ENCODE measurements at places on chromosomes 2 and 18. TPM values are rescaled to one million over a fixed set of nuclear protein-coding genes. Genes with fewer than 3 reads are reported as not detected.

- no peaks in the 10 kb centered on the region for H3K4me1 ChIP-seq
- no peaks in the 10 kb centered on the region for H3K36me3 ChIP-seq
- no peak overlapping the region for H3K4me3 ChIP-seq
- no peak overlapping the region for H3K27ac ChIP-seq
These were observed 198.2 kb upstream of the SPRED2 start for GRCh38 chr2:65630643-65631042.

DNA sequence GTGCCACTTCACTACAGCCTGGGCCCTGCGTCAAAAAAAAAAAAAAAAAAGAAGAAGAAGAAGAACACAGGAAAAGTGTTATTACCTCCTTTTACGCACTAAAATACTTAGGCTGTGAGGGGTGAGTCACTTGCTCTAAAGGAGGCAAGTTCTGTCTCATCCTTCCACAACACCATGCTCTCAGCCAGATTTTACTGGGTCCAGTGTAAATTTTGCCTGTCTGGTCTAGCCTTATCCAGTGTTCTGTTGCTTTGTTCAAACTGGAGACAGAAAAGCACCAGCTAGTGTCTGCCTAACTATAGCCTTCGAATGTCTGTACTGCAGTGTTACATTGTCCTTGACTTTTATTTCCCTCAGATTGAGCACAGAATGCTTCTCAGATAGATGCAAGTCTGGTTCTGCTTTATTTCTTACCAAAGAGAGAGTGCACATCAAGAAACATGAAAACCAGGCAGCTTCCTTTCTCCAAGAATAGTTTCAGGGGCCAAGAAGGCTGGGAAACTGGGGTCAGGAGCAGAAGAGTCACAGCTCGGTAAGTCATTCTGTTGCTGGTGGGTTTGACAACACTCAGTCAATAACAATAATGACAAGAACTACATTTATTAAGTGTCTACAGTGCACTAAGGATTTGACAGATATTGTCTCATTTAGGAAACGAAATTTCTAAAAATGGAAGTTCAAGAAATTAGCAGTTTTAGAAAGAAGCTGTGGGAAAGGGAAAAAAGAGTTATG lies 3.1 kb upstream of the MSGN1 start:
- no peak overlapping the region for H3K4me3 ChIP-seq
- peaks cover 5% of the 10 kb centered on the region for H3K4me1 ChIP-seq
- no peak for DNase-seq
- no peak overlapping the region for H3K27ac ChIP-seq

- no peak overlapping the region for H3K4me3 ChIP-seq
- H3K27ac ChIP-seq = no peak overlapping the region
- H3K4me1 ChIP-seq = no peaks in the 10 kb centered on the region
- peaks cover 16% of the 10 kb centered on the region for H3K27me3 ChIP-seq
- no peak for DNase-seq
- no peaks in the 10 kb centered on the region for H3K36me3 ChIP-seq
These were observed 506.9 kb upstream of the MYT1L start for GRCh38 chr2:2837746-2838547.

G6PC2 gene
- not detected for total RNA-seq

PDCD1 gene
- 0.22 TPM for total RNA-seq

CERS6 gene
- total RNA-seq = 37.0 TPM

SLC30A3 gene
- 20.5 TPM for total RNA-seq

- H3K27ac ChIP-seq = no peak overlapping the region
- H3K4me3 ChIP-seq = no peak overlapping the region
- peaks cover 5% of the 10 kb centered on the region for H3K4me1 ChIP-seq
- no peaks in the 10 kb centered on the region for H3K36me3 ChIP-seq
- no peaks in the 10 kb centered on the region for H3K27me3 ChIP-seq
- DNase-seq = no peak
These were observed 3.6 kb downstream of the INO80D start for GRCh38 chr2:206082298-206082843.

GRCh38 chr2:152221839-152222238 lies 46.3 kb upstream of the STAM2 start:
- DNase-seq = no peak
- H3K4me1 ChIP-seq = no peaks in the 10 kb centered on the region
- H3K36me3 ChIP-seq = no peaks in the 10 kb centered on the region
- no peak overlapping the region for H3K4me3 ChIP-seq
- H3K27ac ChIP-seq = no peak overlapping the region
- H3K27me3 ChIP-seq = no peaks in the 10 kb centered on the region

CNGA3 gene
- total RNA-seq = not detected

GRCh38 chr2:44952143-44952805 lies 10.8 kb downstream of the SIX3 start:
- peak; percentile 31 for DNase-seq
- H3K27ac ChIP-seq = no peak overlapping the region
- peaks cover 19% of the 10 kb centered on the region for H3K4me1 ChIP-seq
- H3K4me3 ChIP-seq = peak overlapping the region; percentile 28
- no peaks in the 10 kb centered on the region for H3K27me3 ChIP-seq

SGPP2 gene
- 1.6 TPM for total RNA-seq

IL36RN gene
- not detected for total RNA-seq

RAPGEF4 gene
- total RNA-seq = 0.59 TPM

- H3K4me1 ChIP-seq = peaks cover 24% of the 10 kb centered on the region
- H3K4me3 ChIP-seq = no peak overlapping the region
- no peak overlapping the region for H3K27ac ChIP-seq
- H3K27me3 ChIP-seq = no peaks in the 10 kb centered on the region
These were observed 80.9 kb downstream of the CABYR start for GRCh38 chr18:24219561-24220317.

DNA sequence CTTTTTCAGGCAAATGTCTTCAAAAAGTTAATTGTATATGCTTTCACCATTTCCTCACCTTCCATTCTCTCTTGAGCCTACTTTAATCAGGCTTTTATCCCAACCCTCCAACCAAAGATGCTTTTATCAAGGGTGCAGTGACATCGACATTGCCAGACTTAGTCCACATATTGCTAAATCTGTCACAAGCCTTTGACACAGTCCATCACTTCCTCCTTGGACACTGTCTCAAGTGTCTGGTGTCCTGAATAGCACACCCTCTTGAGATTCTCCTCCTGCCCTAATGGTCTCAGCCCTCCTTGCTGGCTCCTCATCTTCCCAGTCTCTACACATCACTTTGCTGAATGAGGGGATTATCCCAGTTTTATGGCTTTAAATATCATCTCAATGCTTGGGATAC lies 147.5 kb upstream of the SLC39A10 start:
- H3K27ac ChIP-seq = no peak overlapping the region
- H3K27me3 ChIP-seq = no peaks in the 10 kb centered on the region
- no peak overlapping the region for H3K4me3 ChIP-seq
- H3K36me3 ChIP-seq = no peaks in the 10 kb centered on the region

RMDN2 gene
- total RNA-seq = 4.5 TPM

- no peak overlapping the region for H3K4me3 ChIP-seq
- H3K27me3 ChIP-seq = no peaks in the 10 kb centered on the region
- no peaks in the 10 kb centered on the region for H3K36me3 ChIP-seq
- H3K4me1 ChIP-seq = no peaks in the 10 kb centered on the region
- no peak overlapping the region for H3K27ac ChIP-seq
- no peak for DNase-seq
These were observed 92.8 kb downstream of the HDAC4 start for GRCh38 chr2:239307921-239308613.

GALR1 gene
- not detected for total RNA-seq

GRCh38 chr18:66603941-66604627 lies at the start of gene CDH19:
CDH19 (minus strand) TSS chr18:66604090; CDS start chr18:66572204, 31,886 bp downstream.
- no peaks in the 10 kb centered on the region for H3K36me3 ChIP-seq
- H3K4me3 ChIP-seq = no peak within 1 kb of the TSS
- no peaks in the 10 kb centered on the region for H3K27me3 ChIP-seq
- H3K27ac ChIP-seq = no peak within 1 kb of the TSS

GRCh38 chr2:10619643-10620042 lies 70.1 kb downstream of the NOL10 start:
- H3K4me1 ChIP-seq = no peaks in the 10 kb centered on the region
- H3K4me3 ChIP-seq = no peak overlapping the region
- H3K27ac ChIP-seq = no peak overlapping the region

SERPINB10 gene
- not detected for total RNA-seq

CD207 gene
- not detected for total RNA-seq

GRCh38 chr2:231640641-231641111 lies 48.0 kb downstream of the TEX44 start:
- peak; percentile 65 for DNase-seq
- no peaks in the 10 kb centered on the region for H3K27me3 ChIP-seq
- H3K36me3 ChIP-seq = no peaks in the 10 kb centered on the region
- peak overlapping the region; percentile 100 for H3K27ac ChIP-seq
- peaks cover 39% of the 10 kb centered on the region for H3K4me1 ChIP-seq
- no peak overlapping the region for H3K4me3 ChIP-seq

GRCh38 chr2:37906131-37906530 lies 19.0 kb upstream of the RMDN2 start:
- H3K36me3 ChIP-seq = no peaks in the 10 kb centered on the region
- no peaks in the 10 kb centered on the region for H3K27me3 ChIP-seq
- H3K4me3 ChIP-seq = no peak overlapping the region
- no peak for DNase-seq
- H3K27ac ChIP-seq = no peak overlapping the region
- H3K4me1 ChIP-seq = no peaks in the 10 kb centered on the region

GRCh38 chr2:195202163-195202845 lies 454.7 kb upstream of the SLC39A10 start:
- H3K27ac ChIP-seq = no peak overlapping the region
- no peaks in the 10 kb centered on the region for H3K36me3 ChIP-seq

GRCh38 chr18:55907453-55908175 lies 319.6 kb upstream of the TCF4 start:
- DNase-seq = no peak
- no peaks in the 10 kb centered on the region for H3K4me1 ChIP-seq
- H3K27ac ChIP-seq = no peak overlapping the region
- no peak overlapping the region for H3K4me3 ChIP-seq
- H3K36me3 ChIP-seq = no peaks in the 10 kb centered on the region

MRPL33 gene
- total RNA-seq = 66.3 TPM

- H3K27me3 ChIP-seq = no peaks in the 10 kb centered on the region
- H3K4me3 ChIP-seq = no peak within 1 kb of the TSS
- H3K36me3 ChIP-seq = no peaks in the 10 kb centered on the region
- H3K27ac ChIP-seq = no peak within 1 kb of the TSS
These were observed at the start of gene SULT1C4 for GRCh38 chr2:108377815-108378630. SULT1C4 (plus strand) TSS chr2:108377954; CDS start chr2:108378338, 384 bp downstream.

DNA sequence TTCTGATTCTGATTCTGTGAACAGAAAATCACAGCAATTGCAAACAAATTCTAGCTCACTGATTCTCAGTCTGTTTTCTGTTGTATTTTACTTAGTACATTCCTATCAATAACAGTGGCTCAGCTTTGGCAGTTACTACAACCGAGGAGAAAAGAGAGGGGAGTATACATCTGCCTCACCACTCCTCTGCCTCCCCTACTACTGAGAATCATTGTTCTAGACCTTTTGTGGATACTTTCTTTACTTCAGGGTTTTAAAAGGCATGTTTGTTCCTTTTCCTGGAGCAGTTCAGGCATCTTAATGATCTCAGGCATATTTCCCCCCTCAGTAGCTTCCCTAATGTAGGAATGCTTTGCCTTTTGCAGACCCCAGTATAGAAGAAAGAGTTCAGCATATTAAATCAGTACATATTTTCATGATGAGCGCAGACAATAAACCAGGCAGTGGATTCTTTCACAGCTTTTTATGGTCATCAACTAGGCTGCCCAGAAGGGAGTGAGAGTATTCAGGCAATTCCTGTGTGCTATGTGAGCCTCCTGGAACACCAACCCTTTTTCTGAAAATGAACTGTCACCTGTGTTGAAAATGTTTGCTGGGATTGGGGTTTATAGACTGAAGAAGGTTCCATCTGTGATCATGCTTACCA lies 10.3 kb downstream of the STAMBP start:
- H3K36me3 ChIP-seq = peaks cover 6% of the 10 kb centered on the region
- H3K4me3 ChIP-seq = no peak overlapping the region
- H3K4me1 ChIP-seq = no peaks in the 10 kb centered on the region
- no peak for DNase-seq

MREG gene
- total RNA-seq = 16.9 TPM

CCDC74A gene
- 13.6 TPM for total RNA-seq

EMX1 gene
- total RNA-seq = 3.1 TPM

- no peaks in the 10 kb centered on the region for H3K27me3 ChIP-seq
- H3K36me3 ChIP-seq = no peaks in the 10 kb centered on the region
- no peak overlapping the region for H3K27ac ChIP-seq
- no peak for DNase-seq
- H3K4me3 ChIP-seq = 0 out of 2 replicates have a peak overlapping the region, but pooled peaks have one; percentile 10
These were observed 40.7 kb downstream of the PCARE start for GRCh38 chr2:29033656-29034055.

GRCh38 chr2:67668538-67668937 lies 271.4 kb downstream of the ETAA1 start:
- no peak for DNase-seq
- H3K4me1 ChIP-seq = no peaks in the 10 kb centered on the region
- no peak overlapping the region for H3K4me3 ChIP-seq
- no peak overlapping the region for H3K27ac ChIP-seq
- H3K36me3 ChIP-seq = no peaks in the 10 kb centered on the region

DNA sequence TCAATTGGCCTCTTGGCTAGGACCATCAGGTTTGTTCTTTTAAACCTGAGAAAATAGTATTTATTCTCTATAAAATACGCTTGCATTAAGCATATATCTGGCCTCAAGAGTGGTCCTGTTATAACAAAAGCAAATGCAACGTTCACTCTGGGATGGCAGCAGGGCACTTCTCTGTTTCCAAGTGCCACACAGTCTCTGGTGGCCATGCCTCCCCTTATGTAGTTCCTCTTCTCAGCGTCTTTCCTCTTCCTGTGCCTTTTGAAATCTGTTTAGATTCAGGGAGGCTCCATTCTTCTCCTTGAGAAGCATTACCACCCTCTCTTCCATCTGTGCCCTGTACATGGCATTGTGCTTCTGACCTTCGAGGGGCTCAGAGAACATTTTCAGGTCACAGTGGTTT lies 51.9 kb downstream of the TSHZ1 start:
- H3K4me1 ChIP-seq = no peaks in the 10 kb centered on the region
- no peak for DNase-seq
- no peaks in the 10 kb centered on the region for H3K36me3 ChIP-seq
- H3K4me3 ChIP-seq = no peak overlapping the region
- no peak overlapping the region for H3K27ac ChIP-seq
- H3K27me3 ChIP-seq = no peaks in the 10 kb centered on the region

DNA sequence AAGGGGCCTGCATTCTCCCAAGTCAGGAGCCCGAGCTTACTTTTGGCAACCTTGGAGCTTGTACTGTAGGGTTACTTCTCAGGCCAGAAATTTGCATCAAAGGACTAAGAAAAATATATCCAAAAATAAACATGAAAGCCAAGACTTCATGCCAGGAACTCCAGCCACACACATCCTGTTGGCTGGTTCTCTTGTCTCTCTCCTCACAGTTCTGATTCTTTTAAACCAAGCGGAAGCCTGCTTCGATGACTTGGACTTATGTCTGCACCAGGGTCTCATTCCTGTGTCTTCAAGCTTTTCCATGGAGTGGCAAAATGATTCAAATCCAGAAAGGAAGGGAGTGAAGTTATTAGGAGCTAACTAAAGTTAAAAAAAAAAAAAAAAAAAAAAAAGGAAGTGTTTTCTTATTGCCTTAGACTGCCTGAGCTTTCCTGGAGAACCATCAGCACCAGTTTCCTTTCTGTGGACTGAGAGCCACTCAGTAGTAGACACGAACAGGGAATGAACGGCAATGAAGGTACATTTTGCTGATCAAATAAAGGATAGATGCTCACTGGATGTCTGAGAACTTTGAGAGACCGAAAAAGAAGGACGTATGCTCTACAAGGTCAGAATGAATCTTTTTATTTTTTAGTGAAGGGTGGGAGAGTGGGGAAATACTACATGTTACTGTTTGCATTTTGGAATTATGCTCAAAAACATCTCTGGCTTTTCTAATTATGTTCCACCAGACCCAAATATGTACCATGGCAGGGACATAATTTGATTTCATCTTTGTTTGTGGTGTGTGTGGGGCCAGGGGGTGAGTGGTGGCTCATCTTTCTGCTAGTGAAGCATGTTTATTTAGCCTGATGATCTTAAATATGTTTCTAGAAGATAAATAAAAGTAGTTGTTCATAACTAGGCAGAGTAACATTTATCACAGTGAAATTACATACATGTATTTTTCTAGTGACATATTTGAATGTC lies 86.0 kb downstream of the RAPGEF4 start:
- no peak overlapping the region for H3K27ac ChIP-seq
- H3K4me1 ChIP-seq = no peaks in the 10 kb centered on the region
- H3K4me3 ChIP-seq = no peak overlapping the region

All from HCT116 (cell line).